ENCODE measurements at places on chromosomes 2 and 18.

- DNase-seq: no peak
Measured at GRCh38 chr2:28709101-28709500, 42.5 kb upstream of the PPP1CB start.

GRCh38 chr18:7334973-7335568 lies 104.2 kb downstream of the LRRC30 start:
- no peak for DNase-seq

DNA sequence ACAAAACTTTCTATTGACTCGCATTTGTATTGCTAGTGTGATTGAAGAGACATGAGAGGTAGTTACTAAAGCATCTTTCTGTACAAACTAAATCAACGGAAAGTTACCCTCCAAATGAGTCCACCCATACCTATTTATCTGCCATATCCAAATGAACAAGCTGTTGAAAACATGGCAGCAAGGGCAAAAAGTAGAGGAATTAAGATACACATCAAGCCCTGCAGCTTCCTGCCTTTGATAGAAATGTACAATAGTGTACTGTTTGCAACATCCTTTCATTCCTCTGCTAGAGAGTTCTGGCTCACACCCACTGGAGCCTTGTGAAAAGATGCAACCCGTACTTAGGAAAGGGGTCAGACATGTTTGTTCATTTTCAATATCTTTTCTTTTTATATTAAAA lies 122.5 kb downstream of the ERBB4 start:
- no peak for DNase-seq

DNA sequence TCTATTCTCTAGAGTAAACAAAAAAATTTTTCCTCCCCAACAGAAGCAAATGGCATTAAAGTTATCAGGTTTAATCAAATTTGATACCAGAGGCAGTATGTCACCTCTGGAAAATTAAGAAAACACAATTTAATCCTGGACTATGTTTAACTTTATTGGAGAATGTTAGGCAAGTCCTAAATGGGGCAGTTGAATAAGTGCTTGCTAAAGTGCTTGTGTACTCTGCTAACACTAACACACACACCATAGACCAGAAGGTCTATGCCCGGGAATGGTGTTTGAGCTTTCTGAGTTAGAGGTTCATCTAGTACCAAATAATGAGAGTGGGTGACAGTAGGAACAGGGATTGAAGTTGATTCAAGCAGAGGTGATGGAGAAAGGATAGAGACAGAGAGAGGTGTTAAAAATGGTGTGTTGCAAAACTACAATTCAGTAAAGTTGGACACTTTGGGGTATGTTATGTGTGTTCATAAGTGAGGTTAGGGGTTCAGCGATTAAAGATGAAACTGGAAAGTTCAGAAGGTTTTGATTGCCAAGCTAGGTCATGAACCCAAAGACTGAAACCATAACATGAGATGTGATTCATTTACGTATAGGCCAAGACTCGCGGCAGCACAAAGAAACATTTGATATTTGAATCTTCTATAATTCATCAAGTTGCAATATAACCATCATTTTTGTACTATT lies 40.5 kb upstream of the PEX13 start:
- DNase-seq: no peak

DNA sequence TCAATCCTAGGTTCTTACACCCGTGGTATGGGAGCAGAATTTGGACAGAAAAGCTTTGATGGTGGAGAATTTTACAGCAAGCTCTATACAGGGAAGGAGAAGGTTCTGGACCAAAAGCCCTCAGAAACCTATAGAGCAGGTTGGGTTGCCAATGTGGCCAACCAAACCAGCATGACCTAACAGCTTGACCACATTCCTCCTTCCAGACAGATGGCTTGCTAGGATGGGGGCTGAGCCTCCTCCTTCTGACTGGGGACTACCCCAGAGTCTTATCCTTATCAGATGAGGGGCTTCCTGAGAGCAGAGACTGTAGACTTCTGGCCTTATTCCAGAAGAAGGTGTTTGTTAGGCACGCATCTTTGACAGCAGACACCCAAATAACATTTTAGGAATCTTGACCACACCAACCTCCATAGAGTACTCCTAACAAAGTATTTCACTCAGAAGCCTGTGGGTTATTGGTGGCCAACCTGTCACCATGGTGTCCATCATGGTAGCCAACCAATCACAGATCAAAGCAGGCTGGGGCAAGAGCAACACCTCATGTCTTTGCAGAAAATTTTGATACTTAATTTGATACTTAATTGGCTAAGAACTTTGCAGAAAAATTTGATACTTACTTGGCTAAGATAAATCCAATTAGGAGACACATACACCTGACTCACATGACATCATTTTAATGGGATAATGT lies 34.8 kb upstream of the EPAS1 start:
- DNase-seq: no peak

- DNase-seq: no peak
Measured at GRCh38 chr18:74288041-74288440, 3.7 kb downstream of the CYB5A start.

DNA sequence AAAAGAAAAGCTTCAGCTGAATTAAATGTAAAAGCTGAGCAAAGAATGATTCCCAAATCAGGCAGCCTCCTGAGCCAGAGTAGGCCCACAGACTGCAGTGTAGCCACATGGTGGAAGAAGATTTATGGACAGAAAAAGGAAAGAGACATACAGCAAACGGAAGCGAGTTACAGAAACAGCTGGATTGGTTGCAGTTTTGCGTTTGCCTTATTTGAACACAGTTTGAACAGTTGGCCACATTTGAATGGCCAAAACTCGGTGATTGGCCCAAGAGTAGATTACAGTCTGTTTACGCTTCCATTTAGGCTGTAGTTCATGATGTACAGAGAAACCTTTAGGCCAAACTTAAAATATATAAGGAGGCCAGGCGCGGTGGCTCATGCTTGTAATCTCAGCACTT lies 35.1 kb downstream of the SH2D6 start:
- no peak for DNase-seq

GRCh38 chr2:234910186-234910679 lies 41.6 kb upstream of the SH3BP4 start:
- no peak for DNase-seq

- DNase-seq: no peak
Measured at GRCh38 chr2:121211689-121212151, 73.3 kb downstream of the TFCP2L1 start.

DNA sequence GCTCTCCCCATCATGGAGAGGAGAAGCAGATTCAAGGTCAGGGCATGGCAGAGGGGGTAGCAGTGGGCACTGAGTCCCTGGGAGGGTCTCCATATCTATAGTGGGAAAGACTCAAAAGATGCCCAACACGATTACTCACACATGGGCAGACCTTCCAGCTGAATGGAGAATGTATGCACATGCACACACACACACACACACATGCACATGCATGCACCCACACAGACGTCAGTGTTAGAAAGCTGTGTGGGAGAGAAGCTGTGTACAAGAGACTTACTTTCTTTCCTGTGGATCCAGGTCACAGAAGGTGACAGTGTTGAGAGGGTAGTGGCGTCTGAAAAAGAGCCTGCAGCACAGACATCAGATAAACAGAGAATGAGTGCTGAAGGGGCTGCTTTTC lies 194.5 kb downstream of the TNS1 start:
- no peak for DNase-seq

- no peak for DNase-seq
Measured at GRCh38 chr2:240626531-240627300, 1.4 kb downstream of the GPR35 start.

DNA sequence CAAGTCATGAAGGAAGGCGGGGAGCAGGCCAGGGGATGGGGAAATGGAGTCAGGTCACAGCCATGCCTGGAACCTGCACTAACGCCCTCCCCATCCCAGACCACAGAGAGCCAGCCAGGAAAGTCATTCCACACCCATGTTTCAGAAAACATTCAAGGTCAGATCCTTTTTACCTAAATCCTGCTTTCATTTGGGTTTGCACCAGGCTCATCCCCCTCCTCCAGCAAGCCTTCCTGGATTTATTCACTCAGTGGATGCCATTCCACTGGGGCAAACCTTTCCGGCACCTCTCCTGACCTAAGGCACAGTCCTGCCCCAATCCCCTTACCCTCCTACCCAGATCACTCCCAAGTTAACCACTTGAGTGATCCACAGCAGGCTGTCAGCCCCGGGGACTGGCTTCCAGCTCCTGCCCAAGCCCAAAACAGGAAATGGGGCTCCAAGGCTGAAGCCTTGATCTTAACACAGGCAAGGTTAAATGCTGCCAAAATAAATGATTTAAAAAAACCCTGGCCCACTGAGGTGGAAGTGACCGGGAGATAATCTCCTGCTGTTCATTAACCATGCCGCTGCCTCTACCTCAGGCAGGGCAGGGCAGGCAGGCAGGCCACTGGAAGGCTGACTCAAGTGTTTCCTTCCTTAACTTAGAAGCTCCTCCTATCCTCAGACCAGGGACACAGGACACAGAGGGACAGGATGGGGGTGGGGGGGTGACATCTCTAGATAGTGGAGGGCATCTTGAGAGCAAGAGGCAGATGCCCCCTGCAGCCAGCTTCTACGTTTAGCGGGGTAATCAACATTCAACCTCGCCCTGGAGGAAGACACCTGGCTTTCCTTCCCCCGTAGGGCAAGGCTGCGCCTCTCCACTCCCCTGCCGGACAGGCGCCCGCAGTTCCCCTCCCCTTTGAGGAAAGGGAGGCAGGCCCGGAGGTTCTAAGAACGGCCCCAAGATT lies 1.4 kb downstream of the RAB11FIP5 start:
- no peak for DNase-seq

Data from GM12878 (cell line).